ENCODE measurements at places on chromosomes 1 and 21. TPM values are rescaled to one million over a fixed set of nuclear protein-coding genes. Genes with fewer than 3 reads are reported as not detected.

GRCh38 chr1:201127755-201128455 lies 921 bp upstream of the ASCL5 start:
- no peak for DNase-seq

The UMODL1 gene
- not detected for total RNA-seq

- no peak for DNase-seq
These were observed 7.6 kb downstream of the DAP3 start for GRCh38 chr1:155696524-155696923.

- no peak for DNase-seq
These were observed 74.4 kb downstream of the PTPRU start for GRCh38 chr1:29310616-29311180.

DNA sequence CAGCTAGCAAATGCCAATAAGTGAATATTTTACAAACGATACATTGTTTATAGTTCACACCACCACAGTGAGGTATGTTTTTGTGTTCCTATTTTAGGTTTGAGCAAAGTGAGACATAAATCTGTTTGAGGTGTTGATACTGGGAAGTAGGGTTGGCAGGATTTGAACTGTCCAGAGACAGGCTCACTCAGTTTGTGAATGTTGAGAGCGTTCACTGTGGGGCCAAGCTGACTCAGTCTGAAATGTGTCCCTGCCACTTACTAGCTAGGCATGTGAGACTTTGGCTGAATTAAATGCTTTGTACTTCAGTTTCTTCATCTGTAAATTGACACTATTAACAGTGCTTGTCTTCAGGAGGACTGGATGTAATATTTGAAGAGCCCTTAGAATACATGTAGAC lies 35.1 kb downstream of the DIRAS3 start:
- DNase-seq, result no peak

DNA sequence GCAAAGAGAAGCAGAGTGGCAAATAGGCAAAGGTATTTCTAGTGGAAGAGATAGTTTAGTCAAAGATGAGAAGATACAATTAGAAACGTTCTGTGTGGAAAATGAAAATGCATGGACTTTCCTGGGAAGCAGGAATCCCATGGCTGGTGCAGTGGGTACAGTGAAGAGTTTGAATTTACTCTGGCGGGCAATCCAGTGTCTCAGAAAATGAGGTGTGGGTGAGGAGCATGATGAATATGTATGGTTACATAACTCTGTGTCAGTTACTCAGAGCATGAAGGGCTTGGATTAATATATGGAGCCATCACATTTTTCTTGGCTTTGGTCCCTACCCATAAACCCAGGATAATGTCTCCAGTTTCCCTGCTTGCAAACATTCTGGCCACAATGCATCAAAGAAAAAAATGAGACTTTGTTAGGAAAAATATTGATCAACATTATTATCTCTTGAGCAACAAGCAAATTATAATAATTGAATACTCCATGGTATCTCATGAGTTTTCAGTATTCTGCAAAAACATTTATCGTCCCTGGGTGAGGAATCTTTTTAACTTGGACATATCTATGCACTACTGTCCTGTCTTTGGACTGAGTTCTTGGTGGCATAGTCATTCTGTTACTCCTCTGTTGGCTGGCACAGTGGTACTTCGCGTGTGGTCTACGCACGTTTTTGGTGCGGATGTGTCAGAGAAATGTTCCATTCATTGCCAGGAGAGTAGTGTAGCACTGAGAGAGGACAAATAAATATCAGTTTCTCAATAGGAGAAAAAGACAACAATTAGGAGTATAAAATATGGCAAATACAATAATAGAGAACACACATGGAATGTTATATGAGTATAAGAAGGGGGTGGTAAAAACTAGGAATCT lies 173.7 kb upstream of the C1orf105 start:
- no peak for DNase-seq

DNA sequence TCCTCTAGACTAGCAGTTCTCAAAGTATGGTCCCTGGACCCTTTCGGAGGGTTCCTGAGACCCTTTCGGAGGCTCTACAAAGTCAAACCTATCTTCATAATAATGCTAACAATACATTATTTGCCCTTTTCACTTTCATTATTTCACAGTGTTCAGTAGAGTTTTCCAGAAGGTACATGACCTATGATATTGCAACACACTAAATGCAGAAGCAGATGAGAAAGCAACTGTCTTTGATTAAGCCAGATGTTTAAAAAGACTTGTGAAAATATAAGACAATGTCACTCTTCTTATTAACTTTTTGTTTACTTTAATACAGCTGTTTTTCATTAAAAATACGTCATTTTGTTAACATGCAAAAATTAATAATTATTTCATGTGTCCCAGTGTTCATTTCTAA lies 5.8 kb downstream of the KCNJ10 start:
- DNase-seq, result no peak

GRCh38 chr1:86687595-86687994 lies 16.8 kb upstream of the SH3GLB1 start:
- DNase-seq, result peak; percentile 8

The TNN gene
- total RNA-seq, result 1.1 TPM

The VAV3 gene
- 5.7 TPM for total RNA-seq

The SH2D5 gene
- 0.29 TPM for total RNA-seq

The CA6 gene
- total RNA-seq, result not detected

GRCh38 chr1:58251430-58252073 lies 295.0 kb downstream of the OMA1 start:
- DNase-seq, result no peak

- no peak for DNase-seq
These were observed 23.7 kb downstream of the ELAVL4 start for GRCh38 chr1:50132347-50132894.

The LCE1E gene
- total RNA-seq, result not detected

DNA sequence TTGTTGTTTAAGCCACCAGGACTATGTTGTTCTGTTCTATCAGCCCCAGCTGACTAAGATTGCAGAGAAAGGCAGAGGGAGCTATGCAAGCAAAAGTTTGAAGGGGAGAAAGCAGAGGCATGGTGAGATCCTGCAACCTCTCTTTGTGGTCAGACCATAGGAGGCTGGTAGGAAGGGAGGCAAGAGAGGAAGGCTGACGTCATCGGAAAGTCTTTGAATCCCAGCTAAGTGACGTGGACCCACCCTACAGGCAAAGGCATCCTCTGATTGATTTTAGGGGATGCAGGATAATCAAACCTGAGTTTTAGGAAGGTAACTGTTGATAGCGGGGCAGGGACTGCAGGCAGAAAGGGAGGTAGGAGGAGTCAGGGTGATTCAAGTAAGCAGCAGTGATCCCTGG lies 23.3 kb upstream of the TNNI1 start:
- no peak for DNase-seq

GRCh38 chr1:200795156-200795555 lies 56.5 kb downstream of the CAMSAP2 start:
- no peak for DNase-seq

- peak; percentile 64 for DNase-seq
These were observed 29.3 kb downstream of the SGIP1 start for GRCh38 chr1:66563094-66563800.

The LAMC1 gene
- total RNA-seq, result 276 TPM

- no peak for DNase-seq
These were observed 529.4 kb upstream of the CXADR start for GRCh38 chr21:16983420-16983819.

- DNase-seq, result peak; percentile 23
These were observed 766 bp downstream of the RAP1GAP start for GRCh38 chr1:21668232-21668950.

The RHOU gene
- total RNA-seq, result 30.0 TPM

DNA sequence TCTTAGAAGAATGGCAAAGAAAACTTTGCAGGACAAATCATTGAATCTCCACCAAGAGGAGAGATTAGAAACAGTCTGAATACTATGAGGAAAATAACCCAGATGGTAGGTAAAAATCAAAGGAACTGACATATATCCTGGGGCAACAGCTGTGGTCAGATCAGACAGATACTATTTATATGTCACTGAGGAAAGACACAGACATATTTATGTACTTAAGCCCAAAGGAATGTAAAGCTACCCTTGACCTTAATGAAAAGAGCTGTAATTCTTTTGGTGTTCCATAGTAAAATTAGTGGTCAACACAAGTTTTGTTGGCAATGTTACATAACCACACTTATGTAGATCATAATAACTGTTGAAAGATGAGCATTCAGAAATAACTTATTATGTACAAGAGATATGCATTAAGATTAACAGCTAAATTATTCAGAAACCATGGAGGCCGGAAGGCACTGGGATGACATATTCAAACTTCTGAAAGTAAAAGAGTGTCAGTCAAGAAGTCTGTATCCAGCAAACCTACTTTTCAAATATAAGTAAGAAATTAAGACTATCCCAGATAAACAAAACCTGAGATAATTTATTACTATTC lies 166.1 kb upstream of the SAMSN1 start:
- DNase-seq, result no peak

The SPRR4 gene
- not detected for total RNA-seq

The EXO1 gene
- total RNA-seq, result not detected

- no peak for DNase-seq
These were observed 48.0 kb downstream of the ABCA4 start for GRCh38 chr1:94072840-94073522.

GRCh38 chr1:154574716-154575115 lies 7.1 kb downstream of the CHRNB2 start:
- no peak for DNase-seq

GRCh38 chr21:45698493-45699184 lies 55.1 kb downstream of the PCBP3 start:
- no peak for DNase-seq

The MYBPH gene
- not detected for total RNA-seq

- DNase-seq, result peak; percentile 61
These were observed 14.6 kb upstream of the SLC2A1 start for GRCh38 chr1:42973286-42973685.

- DNase-seq, result no peak
These were observed 59.2 kb upstream of the MORC3 start for GRCh38 chr21:36260802-36261201.

The NEGR1 gene
- total RNA-seq, result 7.5 TPM

- no peak for DNase-seq
These were observed 63.7 kb downstream of the TENT5C start for GRCh38 chr1:117669572-117669971.

The INAVA gene
- 119 TPM for total RNA-seq

DNA sequence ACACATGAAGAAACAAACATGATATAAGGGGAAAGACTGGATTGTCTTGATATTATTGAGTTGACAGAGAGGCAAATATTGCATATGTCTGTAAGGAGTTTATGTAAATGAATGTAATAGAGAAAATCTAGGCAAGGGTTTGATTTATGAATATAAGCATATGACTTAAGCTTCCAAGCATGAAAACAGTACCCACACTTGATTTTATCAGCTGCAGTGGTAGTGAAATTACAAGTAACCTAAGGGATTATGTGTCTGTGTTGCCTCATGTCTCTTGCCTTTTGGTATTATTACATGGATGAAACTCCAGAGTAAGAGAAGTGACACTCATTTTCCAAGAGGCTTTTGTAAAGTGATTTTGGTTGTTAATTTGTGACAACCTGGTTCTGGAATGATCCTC lies 1678.9 kb downstream of the KCNT2 start:
- no peak for DNase-seq

DNA sequence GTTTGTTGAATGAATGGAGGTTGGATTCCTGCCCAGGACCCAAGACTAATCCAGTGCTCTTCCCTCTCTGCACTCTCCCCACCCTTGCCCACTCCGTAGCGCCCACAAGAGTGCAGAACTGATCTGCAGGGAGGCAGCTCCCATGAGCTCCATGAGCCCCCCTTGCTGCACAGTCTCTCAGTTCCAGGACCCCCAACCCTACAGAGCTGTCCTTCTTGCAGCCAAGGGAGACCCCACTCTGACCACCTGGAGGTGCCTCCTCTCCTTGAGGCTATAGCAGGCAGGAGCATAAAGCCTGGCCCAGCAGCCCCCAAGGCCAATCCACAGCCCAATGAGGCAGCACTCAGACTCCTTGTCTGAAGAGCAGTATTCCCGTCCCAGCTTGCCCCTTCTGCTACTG lies 209.2 kb upstream of the ZC3H12A start:
- DNase-seq, result no peak

GRCh38 chr1:43039228-43040055 lies 80.8 kb upstream of the SLC2A1 start:
- peak; percentile 49 for DNase-seq
